ENCODE measurements at places on chromosomes 2 and 18.

DNA sequence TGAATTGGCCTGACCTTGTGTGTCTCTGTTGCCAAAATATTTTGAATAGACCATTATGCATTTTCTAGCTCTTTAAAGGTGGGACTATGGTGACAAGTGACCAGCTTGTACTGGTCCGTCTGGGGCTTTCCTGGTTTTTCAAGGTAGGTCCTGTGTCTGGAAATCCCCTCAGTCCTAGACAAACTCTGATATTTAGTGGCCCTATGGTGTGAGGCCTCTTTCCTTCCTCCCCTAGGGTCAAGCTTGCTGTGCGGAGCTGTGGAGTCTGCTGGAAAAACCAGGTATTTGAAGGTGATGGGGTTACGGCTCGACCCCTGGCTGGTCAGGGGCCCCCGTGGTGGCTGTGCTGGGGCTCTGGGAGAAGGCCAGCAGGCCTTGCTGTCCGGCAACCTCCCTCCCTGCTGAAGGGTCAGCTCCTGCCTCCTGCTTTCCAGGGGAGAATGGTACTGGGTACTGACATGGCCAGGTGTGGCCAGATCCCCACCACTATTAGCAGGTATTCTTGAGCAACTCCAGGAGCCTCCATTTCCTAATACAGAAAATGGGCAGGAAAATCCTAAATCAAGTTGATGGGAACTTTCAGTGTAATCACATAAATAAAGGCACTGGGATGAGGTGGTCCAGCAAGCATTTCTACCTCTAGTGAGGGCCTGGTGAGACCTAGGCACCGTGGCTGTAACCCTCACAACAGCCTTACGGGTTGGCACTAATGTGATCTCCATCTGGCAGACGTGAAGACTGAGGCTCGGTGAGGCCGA, 86.2 kb upstream of the HS6ST1 start:
- no peak for DNase-seq

- no peak for DNase-seq
These were observed 253.6 kb downstream of the PRKCE start for GRCh38 chr2:45904946-45905631.

DNA sequence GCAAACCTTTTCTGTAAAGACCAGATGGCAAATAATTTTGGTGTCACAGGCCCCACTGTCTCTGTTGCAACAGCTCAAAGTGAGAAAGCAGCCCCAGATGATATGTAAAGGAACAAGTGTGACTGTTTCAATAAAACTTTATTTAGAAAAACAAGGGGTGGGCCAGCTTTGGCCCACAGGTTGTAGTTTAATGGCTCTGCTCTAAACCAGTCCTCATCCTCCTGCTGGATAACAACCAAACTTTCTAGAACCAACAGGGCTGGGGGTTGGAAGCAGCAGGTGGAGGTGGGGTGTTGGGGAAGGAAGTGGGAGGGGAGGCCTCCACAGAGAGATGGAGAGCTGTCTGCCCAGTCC, 28.8 kb upstream of the INHBB start:
- DNase-seq = no peak

DNA sequence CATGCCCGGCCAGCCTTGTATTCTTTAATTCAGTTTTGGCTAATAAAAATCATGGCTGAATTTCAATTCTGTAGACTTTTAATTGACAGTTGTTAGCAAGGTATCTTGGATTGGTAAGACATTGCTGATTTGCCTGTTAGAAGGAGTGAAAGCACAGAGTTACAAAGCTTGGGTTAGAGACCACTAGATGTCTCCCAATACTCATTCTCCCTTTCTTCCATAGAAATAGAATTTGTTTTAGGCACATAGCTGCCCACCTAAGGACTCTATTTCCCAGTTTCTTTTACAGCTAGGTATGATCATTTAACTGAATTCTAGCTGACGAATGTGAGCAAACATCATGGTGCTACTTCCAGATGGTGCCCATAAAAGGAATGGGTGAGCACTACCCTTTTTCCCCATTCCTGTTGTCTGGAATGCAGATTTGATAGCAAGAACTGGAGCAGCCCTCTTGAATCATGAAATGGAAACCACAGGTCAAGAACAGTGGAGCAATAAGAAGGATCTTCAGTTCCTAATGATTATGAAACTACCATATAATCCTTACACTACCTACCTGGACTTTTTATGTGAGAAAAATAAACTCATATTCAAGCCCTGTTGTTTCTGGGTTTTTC, 17.5 kb downstream of the PECR start:
- no peak for DNase-seq

GRCh38 chr18:434410-434809, 66.1 kb downstream of the COLEC12 start:
- no peak for DNase-seq

Measured in KG1 (cell line).